ENCODE measurements at places on chromosomes 5 and 9. TPM values are rescaled to one million over a fixed set of nuclear protein-coding genes. Genes with fewer than 3 reads are reported as not detected.

Gene LCP2
- 63.0 TPM for total RNA-seq

Gene RAB24
- 51.5 TPM for total RNA-seq

Gene UNC5A
- 0.44 TPM for total RNA-seq

- no peak overlapping the region for H3K4me3 ChIP-seq
- H3K27ac ChIP-seq, result no peak overlapping the region
- no peak for DNase-seq
- H3K4me1 ChIP-seq, result no peaks in the 10 kb centered on the region
- peaks cover 2% of the 10 kb centered on the region for H3K36me3 ChIP-seq
Measured at GRCh38 chr9:32503008-32503407, 23.0 kb downstream of the RIGI start.

DNA sequence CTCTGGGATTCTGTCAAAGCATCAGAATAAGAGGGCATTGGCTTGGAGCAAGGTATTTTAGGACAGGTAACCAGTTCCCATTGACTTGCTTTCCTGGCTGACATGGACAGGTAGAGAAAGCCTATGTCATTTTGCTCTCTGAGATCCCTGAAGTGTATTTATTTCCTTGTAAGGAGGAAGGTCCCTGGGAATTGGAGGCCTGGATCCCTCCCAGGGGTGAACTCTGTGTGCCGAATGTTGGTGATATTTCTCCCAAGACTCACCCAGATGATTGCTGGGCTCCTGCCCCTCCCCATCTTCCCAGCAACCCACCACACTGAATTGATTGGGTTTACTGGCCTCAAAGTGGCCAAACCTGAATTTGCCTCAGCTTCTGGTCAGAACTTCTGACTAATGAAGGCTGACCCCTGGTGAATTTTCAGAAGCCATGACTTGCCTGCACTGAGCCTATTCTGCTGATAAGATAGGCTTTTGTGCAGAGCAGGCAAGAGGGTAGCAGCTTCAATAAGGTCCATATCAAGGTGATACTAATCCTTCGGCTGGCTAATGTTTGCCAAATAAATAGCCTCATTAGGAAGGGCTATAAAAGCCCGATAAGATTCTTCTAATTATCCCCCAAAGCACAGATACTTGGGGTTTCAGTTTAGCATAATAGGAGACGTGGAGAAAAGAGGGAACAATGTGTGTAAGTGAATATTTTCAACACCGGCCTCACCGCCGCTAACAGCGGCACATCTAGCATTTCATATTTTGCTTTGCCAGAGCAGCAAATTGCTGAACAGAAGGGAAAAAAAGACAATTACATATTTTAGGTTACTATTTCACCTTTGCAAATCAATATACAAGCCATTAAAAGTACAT, 152.9 kb upstream of the PITX1 start:
- DNase-seq, result no peak
- H3K4me1 ChIP-seq, result peaks cover 3% of the 10 kb centered on the region
- H3K36me3 ChIP-seq, result no peaks in the 10 kb centered on the region

- no peak for DNase-seq
- H3K27ac ChIP-seq, result no peak overlapping the region
- H3K4me1 ChIP-seq, result no peaks in the 10 kb centered on the region
- H3K27me3 ChIP-seq, result no peaks in the 10 kb centered on the region
Measured at GRCh38 chr9:86624630-86625029, 270.4 kb upstream of the TUT7 start.

- H3K27ac ChIP-seq, result no peak overlapping the region
- no peak overlapping the region for H3K4me3 ChIP-seq
- no peaks in the 10 kb centered on the region for H3K27me3 ChIP-seq
- H3K36me3 ChIP-seq, result no peaks in the 10 kb centered on the region
- H3K4me1 ChIP-seq, result no peaks in the 10 kb centered on the region
Measured at GRCh38 chr5:166909040-166909439, 1382.4 kb upstream of the WWC1 start.

- H3K27me3 ChIP-seq, result no peaks in the 10 kb centered on the region
- no peak overlapping the region for H3K27ac ChIP-seq
- no peak for DNase-seq
- H3K4me1 ChIP-seq, result no peaks in the 10 kb centered on the region
Measured at GRCh38 chr5:129445379-129445778, 14.7 kb upstream of the ADAMTS19 start.

GRCh38 chr5:132065951-132066701, 5.7 kb downstream of the IL3 start:
- H3K4me1 ChIP-seq, result no peaks in the 10 kb centered on the region
- no peak overlapping the region for H3K27ac ChIP-seq
- H3K27me3 ChIP-seq, result no peaks in the 10 kb centered on the region
- no peaks in the 10 kb centered on the region for H3K36me3 ChIP-seq

Measured in upper lobe of left lung (tissue), 6 donors.